ENCODE measurements at places on chromosomes 16 and 17.

- no peak for DNase-seq
These were observed 18.5 kb upstream of the CCL23 start for GRCh38 chr17:36036235-36036634.

- peak; percentile 70 for DNase-seq
These were observed 6.0 kb downstream of the ERBB2 start for GRCh38 chr17:39705786-39706348.

GRCh38 chr16:87515475-87516330 is 22.9 kb upstream of the ZCCHC14 start:
- no peak for DNase-seq

- DNase-seq = peak; percentile 61
These were observed 27.2 kb upstream of the SHISA9 start for GRCh38 chr16:12874186-12874585.

- DNase-seq = no peak
These were observed 974 bp downstream of the GALR2 start for GRCh38 chr17:76075364-76076145.

DNA sequence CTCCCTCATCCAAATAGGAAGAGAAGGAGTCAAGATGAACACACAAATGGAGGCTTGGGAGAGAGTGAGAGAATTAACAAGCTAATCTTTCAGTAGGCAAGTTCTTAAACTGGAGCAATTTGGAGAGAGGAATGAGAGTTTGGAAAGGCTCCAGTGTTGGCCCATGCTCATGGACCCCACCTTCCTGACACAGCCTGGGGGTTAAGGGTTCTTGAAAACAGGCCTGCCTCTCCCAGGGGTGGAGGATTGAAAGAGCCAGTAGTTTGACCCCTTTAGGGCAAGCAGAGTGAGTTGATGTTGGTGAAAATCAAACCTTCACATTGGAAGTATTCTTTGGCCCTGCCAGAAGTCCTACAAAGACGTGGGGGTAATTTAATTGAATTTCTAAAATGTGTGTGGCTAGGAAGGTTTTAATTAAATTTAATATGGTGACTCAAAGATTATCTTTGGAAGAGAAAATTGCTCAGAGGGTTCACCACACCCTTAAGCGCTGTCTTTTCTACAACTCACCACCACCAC is 5.8 kb downstream of the HOXB3 start:
- DNase-seq = no peak

GRCh38 chr17:63634163-63634562 is 11.9 kb downstream of the MAP3K3 start:
- DNase-seq = peak; percentile 40

DNA sequence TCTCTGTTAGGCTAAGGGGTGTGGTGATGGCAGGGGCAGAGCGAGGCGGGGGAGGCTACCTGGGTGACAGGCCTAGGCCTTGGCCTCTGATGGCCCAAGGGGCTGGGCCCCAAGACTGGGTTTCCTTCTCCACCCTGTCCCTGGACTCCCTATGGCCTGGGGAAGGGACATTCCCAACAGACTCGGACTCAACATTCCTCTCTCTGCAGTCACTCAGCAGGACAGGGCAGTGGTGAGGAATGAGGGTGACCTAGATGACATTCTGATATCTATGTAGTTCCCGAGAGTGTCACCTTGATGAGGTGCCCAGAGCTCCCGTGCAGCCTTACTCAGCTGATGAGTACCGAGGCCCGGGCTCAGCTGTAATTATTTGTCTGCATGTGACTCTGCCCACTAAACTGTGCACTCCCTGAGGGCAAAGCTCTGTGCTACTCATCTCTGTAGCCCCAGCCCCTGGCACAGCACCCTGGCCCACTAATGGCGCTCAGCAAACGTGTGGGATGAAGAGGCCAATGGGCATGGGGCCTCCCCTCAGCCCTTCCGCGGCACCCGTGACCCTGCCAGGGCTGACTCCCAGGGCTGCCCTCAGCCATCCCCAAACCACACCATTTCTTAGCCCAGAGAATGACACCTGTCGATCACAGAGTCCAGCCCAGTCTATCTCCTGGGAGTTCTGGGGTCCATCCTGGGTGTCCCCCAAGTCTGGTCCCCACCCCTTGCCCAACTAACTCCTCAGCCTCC is 2.2 kb downstream of the PLCD3 start:
- peak; percentile 38 for DNase-seq

GRCh38 chr16:53187775-53188174 is 133.0 kb downstream of the CHD9 start:
- DNase-seq = no peak

DNA sequence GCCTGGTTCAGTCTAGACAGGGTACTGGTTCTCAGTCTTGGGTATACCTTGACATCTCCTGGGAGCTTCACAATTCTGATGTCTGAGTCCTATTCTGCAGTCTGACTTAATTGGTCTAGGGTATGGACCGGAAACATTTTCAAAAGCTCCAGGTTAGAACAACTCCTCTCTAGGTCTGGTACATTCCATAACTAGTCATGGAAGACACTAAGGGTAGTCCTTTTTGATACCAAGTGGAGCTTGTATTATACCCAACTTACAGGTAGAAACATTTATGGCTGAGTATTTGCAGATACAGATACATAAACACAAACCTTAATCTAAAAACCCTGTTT is 5.0 kb downstream of the RPL23 start:
- DNase-seq = no peak

- no peak for DNase-seq
These were observed 2.6 kb downstream of the SOX8 start for GRCh38 chr16:984121-984694.

- no peak for DNase-seq
These were observed at the start of gene CBFA2T3 for GRCh38 chr16:88977018-88977811. Gene CBFA2T3 (minus strand): TSS chr16:88977207. CDS start chr16:88976807, 400 bp downstream.

DNA sequence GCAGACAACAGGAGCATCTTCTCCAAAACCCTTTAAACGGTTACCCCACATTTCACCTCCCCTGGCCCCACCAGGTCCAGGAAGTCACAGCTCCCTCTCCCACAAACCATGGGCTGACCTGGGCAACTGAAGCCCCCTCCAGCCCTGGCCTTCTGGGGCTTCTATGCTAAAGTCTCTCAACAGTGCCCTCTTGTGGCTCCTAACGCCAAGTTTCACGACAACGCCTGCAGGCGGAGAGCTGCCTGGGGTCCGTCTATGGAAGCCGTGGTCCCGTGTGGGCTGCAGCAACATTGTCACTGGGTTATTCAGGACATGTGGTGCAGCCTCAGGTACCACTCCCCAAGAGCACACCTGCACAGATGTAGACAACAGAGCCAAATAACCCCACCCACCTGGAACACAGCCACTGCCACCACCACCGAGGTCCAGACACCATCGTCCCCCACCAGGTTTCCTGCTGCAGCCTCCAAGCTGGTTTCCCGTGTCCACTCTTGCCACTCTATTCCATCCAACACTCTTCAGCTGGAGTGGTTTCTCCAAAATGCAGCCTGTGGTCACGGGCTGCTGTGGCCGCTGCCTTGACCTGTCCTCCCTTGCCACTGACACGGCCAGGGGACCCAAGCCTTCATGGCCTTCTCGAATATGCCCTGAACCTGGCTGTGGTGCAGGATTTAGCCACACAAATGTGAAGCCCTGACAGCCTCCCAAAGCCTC is 19.1 kb downstream of the C16orf95 start:
- no peak for DNase-seq

GRCh38 chr17:73142872-73143381 is 21.9 kb upstream of the SSTR2 start:
- no peak for DNase-seq

- no peak for DNase-seq
These were observed 39.3 kb downstream of the SMG6 start for GRCh38 chr17:2264067-2264860.

DNA sequence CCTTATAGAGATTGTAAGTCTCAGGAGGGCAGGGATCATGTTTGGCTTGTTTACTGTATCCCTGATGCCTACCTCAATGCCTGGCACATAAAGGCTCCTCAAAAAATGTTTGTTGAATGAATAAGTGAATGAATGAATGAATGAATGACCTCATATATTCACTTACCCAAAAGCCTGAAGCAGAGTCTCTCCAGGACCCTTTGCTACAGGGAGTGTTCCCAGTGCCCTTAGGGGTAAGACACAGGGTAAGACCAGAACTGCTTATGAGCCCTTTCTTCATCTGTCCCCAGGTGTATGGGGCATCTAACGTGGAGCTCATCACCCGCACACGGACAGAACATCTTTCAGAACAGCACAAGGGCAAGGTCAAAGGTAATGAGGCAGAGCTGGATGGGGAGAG is 12.3 kb downstream of the CORO6 start:
- no peak for DNase-seq

- no peak for DNase-seq
These were observed 80.9 kb upstream of the C17orf78 start for GRCh38 chr17:37294888-37295287.

DNA sequence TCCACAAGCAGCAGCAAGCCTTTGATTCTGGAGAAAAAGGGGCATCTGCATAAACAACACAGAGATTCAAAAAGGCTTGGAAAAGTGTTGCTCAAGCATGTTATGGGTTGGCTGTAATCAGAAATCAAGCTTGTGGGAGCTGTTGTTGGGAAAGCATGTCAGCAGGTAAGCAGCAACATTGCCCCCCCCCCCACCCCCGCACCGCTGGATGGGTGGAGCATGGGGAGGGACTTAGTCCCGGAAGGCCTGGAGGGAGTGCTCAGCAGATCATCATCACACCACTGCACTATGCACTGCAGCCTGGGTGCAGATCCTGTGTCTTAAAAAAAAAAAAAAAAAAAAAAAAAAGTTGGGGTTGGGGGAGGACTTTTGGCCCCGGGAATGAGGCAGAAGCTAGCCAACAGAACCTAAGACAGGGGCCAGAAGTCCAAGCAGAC is 16.8 kb upstream of the AKAP1 start:
- peak; percentile 70 for DNase-seq

- DNase-seq = peak; percentile 28
These were observed 13.5 kb upstream of the FOXN1 start for GRCh38 chr17:28492352-28493310.

DNA sequence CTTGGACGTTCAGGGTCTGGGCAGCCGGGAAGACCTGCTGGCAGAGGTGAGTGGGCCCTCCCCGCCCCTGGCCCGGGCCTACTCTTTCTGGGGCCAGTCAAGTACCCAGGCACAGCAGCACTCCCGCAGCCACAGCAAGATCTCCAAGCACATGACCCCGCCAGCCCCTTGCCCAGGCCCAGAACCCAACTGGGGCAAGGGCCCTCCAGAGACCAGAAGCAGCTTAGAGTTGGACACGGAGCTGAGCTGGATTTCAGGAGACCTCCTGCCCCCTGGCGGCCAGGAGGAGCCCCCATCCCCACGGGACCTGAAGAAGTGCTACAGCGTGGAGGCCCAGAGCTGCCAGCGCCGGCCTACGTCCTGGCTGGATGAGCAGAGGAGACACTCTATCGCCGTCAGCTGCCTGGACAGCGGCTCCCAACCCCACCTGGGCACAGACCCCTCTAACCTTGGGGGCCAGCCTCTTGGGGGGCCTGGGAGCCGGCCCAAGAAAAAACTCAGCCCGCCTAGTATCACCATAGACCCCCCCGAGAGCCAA is 8.6 kb upstream of the ABCC3 start:
- peak; percentile 58 for DNase-seq

- DNase-seq = peak; percentile 33
These were observed 15.2 kb downstream of the GALK1 start for GRCh38 chr17:75749545-75750389.

GRCh38 chr17:41457676-41458075 is 9.5 kb downstream of the KRT32 start:
- no peak for DNase-seq

GRCh38 chr16:88458039-88458772 is 5.1 kb downstream of the ZFPM1 start:
- DNase-seq = no peak

DNA sequence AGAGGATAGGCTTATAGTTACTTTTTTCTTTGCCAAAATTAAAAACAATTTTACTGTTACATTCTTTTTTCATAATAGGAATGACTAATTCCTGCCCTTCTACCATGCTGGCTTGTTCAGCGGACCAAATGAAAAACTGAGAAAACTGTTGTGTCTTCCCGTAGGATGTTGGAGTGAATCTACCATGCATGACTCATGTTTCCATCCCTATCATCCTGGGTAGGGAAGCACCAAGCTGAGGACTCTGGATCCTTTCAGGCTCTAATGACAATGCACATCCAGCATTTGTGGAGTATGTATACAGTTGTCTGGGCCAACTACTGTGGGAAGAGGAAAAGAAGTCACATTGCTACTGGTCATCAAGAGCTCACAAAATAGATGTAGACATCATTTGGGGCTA is 41.1 kb upstream of the DHX8 start:
- DNase-seq = peak; percentile 66

GRCh38 chr16:496097-496886 is 31.2 kb upstream of the CAPN15 start:
- DNase-seq = no peak

DNA sequence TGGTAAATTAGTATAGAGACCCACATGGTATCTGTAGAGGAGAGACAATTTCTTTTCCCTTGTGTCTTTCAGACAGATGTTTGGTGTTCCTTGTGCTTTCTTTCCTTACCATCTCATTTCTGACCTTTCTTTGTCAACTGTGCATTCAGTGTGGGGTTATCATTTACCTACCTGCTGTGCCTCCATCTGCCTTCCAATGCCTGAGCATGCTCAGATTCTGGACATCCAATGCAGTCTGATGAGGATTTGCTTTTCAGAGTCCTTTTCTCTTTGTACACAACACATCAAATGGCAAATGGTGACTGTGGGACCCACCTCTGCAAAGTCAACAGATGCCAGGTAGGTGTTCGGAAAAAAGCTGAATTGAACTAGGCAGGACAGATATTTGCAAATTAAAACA is 364.8 kb downstream of the CA10 start:
- no peak for DNase-seq

- peak; percentile 43 for DNase-seq
These were observed at the start of gene LLGL2 for GRCh38 chr17:75524970-75525805. Gene LLGL2 (plus strand): TSS chr17:75525697. CDS start chr17:75543427, 17,730 bp downstream.

DNA sequence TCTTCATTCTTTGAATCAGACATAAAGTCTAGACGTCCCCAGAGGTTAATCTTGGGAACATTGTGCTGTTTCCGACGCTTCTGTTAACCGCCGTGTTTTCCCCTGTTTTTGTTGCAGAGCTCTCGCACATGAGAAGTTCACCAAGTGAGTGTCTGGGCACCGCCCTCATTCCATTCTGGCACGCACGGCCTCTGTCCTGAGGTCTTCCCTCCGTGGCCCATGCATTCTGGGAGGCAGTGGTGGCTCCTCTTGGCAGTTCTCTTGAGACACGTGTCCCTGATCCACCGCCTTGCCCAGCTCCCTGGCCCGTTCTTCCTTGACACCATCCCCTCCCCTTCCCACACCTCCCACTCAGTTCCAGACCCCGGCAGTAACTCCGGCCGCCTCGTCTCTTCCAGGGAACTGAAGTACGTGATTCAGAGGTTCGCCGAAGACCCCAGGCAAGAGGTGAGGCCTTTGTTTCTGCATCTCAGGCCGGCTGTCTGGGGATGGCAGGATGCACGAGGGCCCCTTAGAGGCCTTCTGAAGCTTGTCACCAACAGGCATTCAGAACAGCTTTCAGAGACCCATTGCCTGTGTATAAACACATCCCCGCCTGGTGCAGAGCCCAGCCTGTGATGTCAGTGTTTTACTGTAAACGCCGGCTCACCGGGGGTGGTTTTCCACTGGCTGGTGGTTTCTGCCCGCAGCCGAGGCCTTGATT is 85.9 kb upstream of the PLCG2 start:
- no peak for DNase-seq

Data from renal cortical epithelial cell (primary cell).